ENCODE measurements at places on chromosomes 5 and 9.

DNA sequence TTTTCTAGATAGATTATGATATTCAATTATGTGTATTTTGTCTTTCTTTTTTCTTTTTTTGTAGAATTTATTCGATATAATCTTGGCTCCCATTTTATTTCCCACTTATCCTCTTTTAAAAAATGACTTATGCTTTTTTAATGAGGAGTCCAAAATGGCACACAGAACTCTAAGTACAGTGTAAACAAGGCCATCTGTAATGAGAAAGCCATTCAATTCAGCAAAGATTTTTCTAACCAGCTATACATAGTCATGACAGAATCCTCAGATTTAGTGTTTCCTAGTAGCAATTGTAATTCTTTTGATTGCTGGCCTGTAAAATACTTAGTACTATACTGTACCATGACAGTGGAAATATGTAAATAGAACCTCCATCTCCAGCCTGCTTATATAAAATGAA is 651.4 kb downstream of the RAB3C start:
- DNase-seq = no peak

DNA sequence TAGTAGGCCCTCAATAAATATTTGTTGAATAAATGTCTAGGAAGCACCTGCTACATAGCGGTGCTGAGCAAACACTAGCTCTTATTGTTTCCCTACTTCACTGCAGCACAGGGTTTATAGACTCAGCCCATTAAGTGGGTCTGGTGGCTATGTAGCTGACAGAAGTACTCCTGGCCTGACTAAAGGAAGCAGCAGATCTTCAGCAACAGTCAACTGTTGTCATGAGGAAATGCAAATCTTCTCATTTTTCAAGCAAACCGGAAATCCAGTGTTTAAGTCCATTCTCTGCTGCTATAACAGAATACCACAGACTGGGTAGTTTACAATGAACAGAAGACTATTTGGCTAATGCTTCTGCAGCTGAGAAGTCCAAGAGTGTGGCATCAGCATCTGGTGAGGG is 2.8 kb upstream of the TEX10 start:
- DNase-seq = no peak

DNA sequence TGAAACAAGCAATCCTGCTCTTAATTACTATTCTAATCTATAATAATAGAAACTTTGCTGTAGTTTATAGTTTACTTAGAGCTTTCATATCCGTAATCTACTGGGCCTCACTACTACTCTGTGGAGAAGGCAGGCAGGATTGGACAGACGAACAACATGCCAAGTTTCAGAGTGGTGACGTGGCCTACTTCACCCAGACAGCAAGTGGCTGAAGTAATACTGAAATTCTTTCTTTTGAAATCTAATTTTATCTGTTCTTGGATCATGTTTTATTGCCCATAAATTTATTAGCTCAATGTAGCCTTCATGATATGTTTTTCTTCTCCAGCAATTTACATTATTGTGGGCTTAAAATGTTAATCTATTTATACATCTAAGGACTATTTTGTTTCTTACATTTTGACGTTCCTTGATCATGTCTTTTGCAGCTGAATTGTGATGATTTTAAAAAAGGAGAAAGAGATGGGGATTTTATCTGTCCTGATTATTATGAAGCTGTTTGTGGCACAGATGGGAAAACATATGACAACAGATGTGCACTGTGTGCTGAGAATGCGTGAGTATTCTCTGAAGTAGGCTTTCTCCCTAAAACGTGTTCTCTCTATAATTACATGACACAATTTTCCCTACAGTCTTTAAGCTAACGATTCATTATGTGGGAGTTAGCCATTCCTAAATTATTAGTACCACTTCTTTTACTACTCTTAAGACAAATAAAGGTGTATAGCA is 22.4 kb downstream of the SPINK5 start:
- no peak for DNase-seq

DNA sequence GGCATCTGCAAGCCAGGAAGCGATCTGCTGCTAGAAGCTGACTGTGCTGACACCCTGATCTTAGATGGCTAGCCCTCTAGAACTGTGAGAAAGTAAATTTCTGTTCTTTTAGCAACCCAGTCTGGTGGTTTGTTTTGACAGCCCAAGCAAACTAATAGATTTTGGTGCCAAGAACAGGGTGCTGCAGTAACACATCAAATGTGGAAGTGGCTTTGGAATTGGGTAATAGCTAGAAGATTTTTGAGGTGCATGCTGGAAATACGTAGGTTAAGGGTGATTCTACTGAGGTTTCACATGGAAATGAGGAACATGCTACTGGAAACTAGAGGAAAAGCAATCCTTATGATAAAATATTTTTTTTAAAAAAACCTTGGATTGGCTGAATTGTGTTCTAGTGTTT is 153.5 kb upstream of the SH3GL2 start:
- DNase-seq = no peak

GRCh38 chr9:105994970-105995369 is 300.6 kb downstream of the TMEM38B start:
- DNase-seq = no peak

DNA sequence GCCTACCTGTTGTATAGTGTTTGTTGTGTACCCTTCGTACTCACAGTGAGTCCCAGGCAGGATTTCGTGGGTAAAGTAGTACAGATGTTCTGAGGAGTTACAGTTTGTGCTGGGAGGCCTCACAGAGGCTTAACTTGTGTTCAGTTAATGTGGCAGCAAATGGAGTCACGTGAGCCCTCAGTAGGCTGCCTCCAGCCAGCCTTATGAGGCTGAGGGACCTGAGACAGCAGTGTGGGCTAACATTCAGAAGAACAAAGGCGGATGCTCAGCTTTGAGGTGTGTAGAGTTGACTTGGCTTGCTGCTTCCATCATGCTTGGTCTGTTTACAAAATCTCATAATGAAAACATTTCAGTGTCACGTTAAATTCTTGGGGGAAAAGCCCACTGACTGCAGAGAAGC is 118.1 kb downstream of the TRIO start:
- DNase-seq = no peak

DNA sequence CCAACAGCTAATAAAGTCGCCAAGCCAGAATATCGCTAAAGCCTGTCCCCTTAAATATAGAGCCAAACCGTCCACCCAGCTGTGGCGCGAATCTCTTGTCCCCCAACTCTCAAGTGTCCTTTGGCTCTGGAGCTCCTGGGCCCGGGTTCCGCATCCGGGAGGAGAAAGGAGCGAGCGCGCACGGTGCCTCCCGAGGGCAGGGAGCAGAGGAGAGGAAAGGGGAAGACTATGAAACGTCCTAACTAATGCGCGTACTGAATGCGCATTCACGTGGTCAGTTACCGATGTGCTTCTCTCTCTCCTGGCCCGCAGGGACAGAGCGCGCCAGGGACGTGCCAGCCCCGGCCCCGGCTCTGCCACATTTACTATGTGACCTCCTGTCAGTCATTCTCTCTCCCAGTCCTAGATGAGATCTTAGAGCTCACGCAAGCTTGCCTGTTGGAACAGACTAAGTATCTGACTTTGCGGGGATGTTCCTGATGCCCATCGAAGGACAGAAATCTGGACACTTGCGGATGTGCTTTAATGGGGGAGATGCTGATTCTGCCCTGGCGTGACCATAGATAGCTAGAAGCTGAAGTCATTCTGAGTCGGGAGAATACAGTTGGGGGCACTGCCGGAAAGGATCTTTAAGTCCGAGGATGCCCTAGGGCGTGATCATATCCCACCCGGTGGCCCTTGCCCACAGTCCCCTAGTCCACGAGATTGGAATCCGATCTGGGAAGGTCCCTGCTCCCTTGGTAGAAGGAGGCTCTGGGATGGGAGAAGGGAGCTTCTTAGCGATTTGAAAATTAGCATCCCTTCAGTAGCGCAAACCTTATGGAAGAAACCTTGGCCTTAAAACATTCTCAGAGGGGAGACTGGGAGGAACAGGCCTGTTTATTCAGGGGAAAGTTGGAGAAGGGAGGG is 5.7 kb upstream of the EBF1 start:
- DNase-seq = no peak

DNA sequence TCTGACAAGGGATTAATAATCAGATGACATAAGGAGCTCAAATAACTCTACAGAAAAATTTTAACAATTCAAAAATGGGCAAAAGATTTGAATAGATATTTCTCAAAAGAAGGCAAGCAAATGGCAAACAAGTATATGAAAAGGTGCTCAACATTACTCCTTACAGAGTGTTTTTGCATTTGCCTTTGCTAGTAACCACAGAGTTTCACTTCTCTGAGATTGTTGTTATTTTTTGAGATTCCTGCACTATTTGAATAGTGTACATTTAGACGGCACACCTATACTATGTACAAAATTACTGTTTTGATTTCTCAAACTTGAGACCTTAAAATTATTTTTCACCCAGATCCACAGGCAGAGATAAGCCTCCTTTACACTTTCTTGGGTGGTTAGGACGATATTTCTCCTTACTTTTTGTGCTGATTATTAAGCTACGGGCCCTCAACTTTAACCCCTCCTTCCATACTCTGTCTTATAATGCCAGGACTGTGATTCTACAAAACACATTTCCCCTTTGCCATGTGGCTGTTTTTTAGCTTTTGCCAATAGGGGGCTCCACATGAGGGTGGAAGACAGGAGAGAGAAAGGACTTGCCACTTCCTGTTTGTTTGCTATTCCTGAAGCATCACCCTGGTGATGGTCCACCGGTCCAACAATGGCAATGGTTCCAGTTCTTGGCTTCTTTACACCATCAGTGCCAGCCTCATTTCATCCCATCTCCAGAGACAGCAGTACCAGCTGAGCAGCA is 65.0 kb upstream of the DAP start:
- no peak for DNase-seq

DNA sequence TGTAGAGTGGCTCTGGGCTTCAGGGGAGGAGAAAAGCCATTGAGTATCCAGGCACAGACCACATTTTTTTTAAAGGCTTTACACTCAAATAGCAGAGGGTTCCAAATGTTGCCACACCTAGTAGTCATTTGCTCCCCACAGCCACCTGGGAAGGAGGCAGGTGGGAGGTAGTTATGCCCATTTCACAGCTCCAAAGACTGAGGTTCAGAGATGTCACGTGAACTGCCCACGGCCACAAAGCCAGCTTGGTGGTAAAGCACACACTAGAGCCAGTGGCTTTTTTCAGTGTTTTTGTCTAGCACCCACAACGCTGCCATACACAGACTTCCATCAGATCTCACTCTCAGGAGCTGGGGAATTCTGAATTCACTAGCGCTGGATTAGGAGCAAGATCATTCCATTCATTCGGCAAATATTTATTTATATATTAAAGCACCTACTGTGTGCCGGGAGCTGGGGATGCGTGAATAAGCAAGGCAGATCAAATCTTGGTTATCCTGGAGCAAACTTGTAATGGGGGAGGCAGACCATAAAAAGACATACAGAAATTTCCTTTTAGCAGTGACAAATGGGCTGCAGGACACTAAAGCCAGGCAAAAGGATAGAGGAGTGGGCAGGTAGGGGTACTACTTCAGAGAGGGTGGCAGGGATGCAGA is 7.4 kb downstream of the WHRN start:
- no peak for DNase-seq

Data from activated CD8-positive, alpha-beta memory T cell treated with anti-CD3 and anti-CD28 coated beads for 1 hour (primary cell).